ENCODE measurements at places on chromosomes 3 and 15.

GRCh38 chr3:129663930-129664646 lies 57.6 kb upstream of the PLXND1 start:
- no peak for DNase-seq

DNA sequence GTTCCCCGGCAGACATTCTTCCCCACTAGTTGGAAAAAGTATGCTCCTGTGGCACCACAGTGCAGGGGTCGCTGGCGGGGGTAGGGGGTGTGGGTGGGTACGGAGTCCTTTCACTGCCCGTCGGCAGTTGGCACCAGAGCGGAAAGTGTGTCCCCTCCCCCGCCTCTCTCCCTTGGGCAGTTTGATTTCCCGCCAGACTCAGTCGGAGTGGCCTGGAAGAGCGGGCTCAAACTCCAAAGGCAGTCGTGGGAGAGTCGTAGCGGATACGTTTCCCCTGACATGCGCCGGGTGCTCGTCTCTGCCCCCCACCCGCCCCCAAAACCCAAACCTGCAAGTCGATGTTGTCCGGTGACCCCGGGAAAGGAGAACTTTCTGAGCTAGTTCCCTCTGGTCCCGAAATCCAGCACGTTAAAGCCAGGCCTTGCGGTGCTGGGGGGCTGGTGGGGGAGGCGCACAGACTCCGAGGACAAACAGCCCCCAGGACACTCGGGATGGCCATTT lies 4.4 kb upstream of the FOXB1 start:
- DNase-seq: no peak

DNA sequence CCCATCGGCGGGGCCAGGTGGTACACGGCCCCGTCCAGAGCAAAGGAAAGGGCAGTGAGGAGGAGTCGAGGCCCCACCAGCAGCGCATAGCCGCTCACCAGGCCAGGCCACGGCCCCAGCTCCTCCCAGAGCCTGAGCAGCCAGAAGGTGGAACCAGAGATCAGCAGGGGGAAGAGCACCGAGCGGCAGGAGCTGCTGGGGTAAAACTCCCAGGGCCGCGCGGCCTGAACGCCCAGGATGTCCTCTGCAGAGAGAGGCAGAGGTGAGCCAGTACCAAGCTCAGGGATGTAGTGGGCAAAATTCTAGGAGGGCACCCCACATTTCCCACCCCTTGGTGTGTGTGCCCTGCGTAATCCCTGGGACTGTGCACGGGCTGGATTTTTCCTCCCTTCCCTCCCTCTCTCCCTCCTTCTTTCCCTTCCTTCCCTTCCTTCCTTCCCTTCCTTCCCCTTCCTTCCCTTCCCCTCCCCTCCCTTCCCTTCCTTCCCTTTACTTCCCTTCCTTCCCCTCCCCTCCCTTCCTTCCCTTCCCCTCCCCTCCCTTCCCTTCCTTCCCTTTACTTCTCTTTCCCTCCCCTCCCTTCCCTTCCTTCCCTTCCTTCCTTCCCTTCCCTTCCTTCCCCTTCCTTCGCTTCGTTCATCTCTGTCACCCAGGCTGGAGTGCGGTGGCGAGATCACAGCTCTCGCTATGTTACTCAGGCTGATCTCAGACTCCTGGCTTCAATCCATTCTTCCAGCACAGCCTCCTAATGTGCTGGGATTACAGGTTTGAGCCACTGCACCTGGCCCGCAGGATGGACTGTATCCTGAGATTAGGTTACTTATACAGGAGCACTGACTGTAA lies 6.3 kb upstream of the NCBP2 start:
- no peak for DNase-seq

- no peak for DNase-seq
These were observed 158.3 kb upstream of the C2CD4B start for GRCh38 chr15:62323353-62323890.

DNA sequence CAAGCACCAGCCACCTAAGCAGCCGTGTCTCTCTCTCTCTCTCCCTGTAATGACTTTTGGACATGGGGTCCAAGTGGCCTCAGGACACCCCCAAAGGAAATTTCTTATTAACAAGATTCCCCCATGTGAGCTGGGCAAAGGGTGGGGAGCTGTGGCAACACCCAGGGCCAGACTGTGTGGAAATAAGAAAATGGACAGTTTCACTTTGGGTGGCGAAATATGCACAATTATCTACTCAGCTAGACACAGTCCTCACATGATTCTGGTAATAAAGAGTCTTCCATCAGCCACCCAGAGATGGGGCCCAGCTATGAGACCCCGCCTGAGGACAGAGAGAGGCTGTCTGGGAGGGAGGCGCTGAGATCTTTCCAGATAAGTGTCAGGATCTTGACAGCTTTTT lies 96.8 kb upstream of the TPM1 start:
- DNase-seq: no peak
